ENCODE measurements at places on chromosomes 7 and 10.

GRCh38 chr10:14196113-14196512 lies 134.6 kb downstream of the FRMD4A start:
- no peak for DNase-seq

GRCh38 chr7:17015598-17016031 lies 133.8 kb upstream of the AGR3 start:
- no peak for DNase-seq

DNA sequence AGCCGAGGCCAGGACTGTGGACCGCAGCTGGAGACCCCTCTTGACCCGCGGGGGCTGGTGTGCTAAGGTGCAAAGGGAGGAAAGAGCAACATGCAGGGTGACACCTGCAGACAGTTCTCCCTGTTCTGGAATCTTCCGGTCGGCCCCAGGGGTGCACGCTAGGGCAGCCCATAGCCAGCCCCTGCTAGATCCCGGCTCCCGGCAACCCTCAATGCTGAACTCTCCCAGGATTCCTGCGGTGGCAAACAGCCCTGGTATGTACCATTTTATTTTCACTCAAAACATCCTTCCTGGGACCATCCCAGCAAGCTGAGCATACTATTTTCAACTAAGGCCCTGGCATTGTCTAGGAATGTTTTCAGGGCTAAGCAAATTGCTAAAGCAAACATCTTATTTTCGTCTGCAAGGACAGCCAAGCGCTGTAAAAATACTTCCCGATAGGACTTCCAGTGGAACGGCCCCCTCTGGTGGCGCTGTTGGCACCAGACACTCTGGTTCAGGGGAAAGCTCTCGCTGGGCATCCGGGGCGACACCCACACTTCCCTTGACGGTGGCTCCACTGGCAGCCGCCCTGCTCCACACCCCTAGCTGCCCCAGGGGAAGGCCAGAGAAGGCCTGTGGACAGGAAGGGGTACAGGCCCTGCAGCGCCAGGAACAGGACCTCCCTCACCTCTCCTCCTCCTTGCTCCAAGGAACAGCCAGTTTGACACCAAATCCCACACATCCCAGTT lies 99.4 kb downstream of the CTBP2 start:
- no peak for DNase-seq

DNA sequence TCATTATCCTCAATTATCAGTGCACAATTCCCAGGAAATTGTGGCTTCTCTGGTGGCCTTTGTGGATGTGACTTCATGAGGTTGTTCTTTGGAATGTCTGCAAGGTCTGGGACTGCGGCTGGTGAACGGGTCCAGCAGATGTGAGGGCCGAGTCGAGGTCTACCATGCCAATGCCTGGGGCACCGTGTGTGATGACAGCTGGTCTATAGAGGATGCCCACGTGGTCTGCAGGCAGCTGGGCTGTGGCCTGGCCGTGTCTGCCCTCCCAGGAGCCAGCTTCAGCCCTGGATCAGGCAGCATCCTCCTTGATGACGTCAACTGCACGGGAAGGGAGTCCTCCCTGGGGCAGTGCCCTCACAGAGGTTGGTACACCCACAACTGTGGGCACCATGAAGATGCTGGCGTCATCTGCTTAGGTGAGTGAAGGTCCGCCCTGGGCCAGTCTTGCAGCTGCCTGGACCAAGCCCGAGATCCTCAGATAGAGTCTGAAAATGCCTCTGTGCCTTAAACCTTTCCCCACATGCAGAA lies 46.9 kb downstream of the CUZD1 start:
- DNase-seq: no peak

DNA sequence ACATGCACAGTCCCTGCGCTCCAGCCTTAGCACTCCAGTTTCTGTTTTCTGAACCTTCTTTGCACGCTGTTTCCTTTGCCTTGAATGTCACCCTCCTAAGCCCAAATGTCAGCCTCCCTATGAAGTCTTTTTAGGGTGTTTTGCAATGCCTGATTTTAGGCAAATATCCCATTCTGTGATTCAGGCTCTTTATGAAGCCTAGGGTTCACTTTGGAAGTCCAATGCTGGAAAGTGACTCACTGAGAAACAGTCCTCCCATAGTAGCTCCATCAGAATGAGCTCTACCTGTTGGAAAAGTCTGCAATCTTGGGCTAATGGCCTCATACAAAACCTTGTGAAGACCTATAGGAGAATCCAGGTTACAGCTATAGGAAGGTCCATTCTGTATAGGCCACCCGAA lies 5.3 kb downstream of the LAMB4 start:
- no peak for DNase-seq

DNA sequence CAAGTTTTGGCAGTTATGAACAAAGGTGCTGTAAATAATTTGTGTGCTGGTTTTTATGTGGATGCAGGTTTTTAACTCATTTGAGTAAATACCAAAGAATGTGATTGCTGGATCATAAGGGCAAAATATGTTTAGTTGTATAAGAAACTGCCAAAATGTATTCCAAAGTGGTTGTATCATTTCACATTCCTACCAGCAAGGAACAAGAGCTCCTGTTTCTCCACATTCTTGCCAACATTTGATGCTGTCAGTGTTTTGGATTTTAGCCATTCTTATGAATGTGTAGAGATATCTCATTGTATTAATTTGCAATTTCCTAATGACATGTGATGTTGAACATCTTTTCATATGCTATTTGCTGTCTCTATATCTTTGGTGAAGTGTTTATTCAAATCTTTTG lies 207.3 kb upstream of the LRGUK start:
- no peak for DNase-seq

DNA sequence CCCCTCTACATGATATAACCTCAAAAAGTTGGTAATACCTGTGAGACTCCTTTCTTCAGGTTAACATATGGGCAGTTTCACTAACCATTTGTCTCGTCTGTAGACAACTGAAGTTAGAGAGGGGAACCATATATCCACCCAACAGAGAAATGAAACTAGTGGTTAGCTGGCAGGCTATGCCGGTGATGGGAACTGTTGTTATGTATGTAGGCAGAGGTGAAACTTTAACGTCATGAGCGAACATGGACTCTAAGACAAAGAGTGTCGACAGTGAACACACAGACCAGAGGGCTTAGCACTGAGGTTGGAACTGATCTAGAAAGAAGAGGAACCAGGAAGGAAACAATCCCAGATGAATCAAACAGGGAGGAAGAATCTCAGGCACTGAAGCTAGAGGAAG lies 112.4 kb downstream of the ELMO1 start:
- DNase-seq: no peak

GRCh38 chr10:126946746-126947145 lies 41.5 kb downstream of the DOCK1 start:
- no peak for DNase-seq

DNA sequence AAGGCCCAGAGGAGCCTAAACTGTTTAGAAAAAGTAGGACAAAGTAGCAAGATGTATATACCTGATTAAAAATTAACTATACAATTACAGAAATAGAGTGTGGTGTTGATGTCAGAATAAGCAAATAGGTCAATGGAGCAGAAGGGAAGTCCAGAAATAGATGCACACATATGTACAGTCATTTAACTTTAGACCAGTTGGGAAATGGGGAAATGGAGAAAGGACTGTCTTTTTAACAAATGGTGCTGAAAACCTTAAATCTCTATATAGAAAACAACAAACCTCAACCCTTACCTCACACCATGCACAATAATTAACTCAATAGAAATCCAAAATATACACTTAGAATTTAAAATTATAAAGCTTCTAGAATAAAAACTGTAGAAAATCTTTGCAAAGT lies 72.2 kb downstream of the CH25H start:
- DNase-seq: no peak

- no peak for DNase-seq
Observed at GRCh38 chr7:111931958-111932357, 274.2 kb downstream of the DOCK4 start.

GRCh38 chr10:55746002-55746401 lies 615.1 kb downstream of the ZWINT start:
- no peak for DNase-seq

- no peak for DNase-seq
Observed at GRCh38 chr10:117455346-117455745, 80.1 kb upstream of the PDZD8 start.

GRCh38 chr10:93994438-93994801 lies 689 bp downstream of the PLCE1 start:
- no peak for DNase-seq

GRCh38 chr10:58651040-58651439 lies 138.4 kb downstream of the BICC1 start:
- no peak for DNase-seq

Measured in activated CD4-positive, CD25-positive, alpha-beta regulatory T cell (primary cell).